Spinal cord (tissue), 10 donors: ENCODE measurements at places on chromosomes 16 and 17. TPM values are rescaled to one million over a fixed set of nuclear protein-coding genes. Genes with fewer than 3 reads are reported as not detected.
A peak's percentile ranks its signal among the peaks of the same experiment; 100 is the strongest.

GRCh38 chr16:84600343-84601229 lies 17.3 kb downstream of the COTL1 start:
- DNase-seq: no peak

GRCh38 chr16:25855063-25855462 lies 163.3 kb downstream of the HS3ST4 start:
- DNase-seq: no peak

GRCh38 chr16:19913340-19913645 lies 28.6 kb upstream of the GPRC5B start:
- DNase-seq: no peak

DNA sequence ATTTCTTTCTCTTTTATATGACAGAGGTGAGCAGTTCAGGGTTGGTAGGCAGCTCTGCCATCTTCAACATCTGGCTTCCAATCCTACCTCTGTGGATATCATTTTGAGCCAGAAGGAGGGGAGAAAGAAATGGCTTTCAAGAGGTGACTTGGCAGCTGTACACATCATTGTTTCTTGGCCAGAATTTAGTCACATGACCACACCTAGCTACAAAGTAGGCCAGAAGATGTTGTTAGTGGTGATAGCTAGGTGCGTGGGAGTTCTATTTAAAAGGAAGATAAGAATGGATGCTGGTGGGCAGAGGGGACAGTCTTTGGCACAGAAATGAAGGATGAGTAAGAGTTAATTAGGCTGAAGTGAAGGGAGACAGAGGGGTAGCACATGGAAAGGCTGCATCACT lies 29.2 kb upstream of the MPHOSPH6 start:
- no peak for DNase-seq

- no peak for DNase-seq
Measured at GRCh38 chr16:81647527-81647926, 131.6 kb upstream of the PLCG2 start.

- DNase-seq: peak; percentile 25
Measured at GRCh38 chr17:28372203-28372944, 880 bp downstream of the SARM1 start.

- DNase-seq: peak; percentile 41
Measured at GRCh38 chr16:56610017-56610608, 1.7 kb downstream of the MT2A start.

DNA sequence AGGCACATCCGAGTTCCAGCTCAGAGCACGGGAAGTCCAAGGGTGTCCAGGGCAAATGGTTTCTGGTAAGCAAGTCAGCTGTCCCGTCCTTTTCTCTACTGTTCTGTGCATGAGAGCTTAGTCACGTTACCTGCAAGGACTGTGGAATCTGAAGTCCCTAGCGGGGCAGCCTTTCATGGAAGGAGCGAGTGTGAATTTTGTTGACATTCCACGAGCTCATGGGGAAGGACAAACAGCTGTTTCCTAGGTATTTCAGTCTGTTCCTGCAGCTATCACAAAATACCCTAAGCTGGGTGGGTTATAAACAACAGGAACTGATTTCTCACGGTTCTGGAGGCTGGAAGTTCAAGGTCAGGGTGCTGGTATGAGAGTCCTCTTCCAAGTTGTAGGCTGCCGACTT lies 109.2 kb downstream of the SDR42E1 start:
- DNase-seq: no peak

DNA sequence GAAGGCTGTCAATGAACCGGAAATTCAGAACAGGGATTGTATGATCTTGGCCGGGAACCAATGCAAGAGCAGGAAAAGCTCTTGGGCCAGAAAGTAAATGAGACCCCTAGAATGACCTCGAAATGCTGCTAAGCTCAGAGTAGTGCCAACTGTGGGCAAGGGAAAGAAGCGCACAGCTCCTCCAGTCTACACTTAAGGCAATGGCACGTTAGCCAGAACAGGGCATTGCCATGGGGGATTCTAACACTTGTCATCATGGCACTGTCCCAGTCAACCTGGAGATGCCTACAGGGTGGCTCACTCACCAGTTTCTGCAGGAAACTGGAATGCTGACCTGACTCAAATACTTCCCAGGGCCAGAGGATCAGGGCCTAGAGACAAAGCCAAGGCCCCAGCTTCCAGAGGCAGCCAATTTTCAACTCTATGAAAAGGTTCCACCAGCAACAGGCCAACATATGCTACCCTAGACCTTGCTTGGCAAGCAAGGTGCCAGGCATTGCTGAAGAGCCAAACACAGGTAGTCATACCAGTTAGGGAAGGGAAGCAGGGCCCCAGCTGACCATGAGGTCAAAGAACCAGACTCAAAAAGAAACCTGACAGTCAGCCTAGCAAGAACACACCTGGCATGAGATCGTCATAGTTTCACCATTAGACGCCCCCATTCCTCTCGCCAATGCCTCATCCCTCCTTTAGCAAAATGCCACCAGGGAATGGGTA lies 34.9 kb downstream of the ARHGAP17 start:
- DNase-seq: no peak

GRCh38 chr17:81513372-81513752 lies 763 bp upstream of the ACTG1 start:
- peak; percentile 86 for DNase-seq

DNA sequence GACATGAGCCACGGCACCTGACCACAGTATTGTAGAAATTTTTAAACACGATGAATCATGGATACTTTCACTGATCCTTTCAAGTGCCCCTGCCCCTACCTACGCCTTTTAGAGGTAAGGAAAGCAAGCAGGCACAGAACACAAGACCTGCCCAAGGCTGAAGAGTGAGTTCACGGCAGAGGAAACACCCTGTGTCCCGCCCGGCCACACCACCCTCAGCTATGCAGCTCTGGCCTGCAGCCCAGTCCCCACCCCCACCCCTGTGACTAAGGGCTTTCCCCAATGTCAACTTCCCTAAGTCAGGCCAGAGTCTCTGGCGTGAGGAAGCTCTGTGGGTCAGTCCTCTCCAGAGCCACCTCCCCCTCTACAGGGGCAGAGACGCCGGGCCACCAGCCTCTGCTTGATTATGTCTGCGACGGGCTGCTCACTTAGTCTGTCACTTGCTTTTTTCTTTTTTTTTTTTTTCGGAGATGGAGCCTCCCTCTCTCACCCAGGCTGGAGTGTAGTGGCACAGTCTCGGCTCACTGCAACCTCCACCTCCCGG lies 8.4 kb downstream of the SLC16A5 start:
- DNase-seq: no peak

DNA sequence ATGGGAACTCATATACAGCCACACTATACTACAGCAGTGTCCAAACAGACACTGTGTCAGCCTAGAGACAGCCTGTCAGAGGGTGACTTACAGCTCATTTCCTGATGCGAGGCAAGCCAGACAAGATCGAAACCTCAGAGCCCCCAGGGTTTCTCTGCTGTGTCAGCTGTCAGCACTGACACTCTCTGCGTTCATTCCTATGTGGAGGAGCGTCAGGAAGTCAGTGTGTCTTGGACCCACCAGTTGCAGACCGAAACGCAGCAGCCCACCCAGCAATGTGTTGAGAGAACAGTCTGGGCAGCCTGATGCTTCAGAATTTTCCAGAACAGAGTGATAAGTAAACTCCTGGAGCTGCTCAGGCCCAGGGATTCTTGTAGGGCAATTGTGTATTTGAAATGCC lies 20.6 kb upstream of the MAPT start:
- DNase-seq: peak; percentile 7

- no peak for DNase-seq
Measured at GRCh38 chr16:55552621-55553020, 13.9 kb upstream of the CAPNS2 start.

- DNase-seq: no peak
Measured at GRCh38 chr16:28621481-28622155, 11.8 kb upstream of the SULT1A1 start.

GRCh38 chr16:11794447-11794846 lies 2.6 kb downstream of the ZC3H7A start:
- no peak for DNase-seq

DNA sequence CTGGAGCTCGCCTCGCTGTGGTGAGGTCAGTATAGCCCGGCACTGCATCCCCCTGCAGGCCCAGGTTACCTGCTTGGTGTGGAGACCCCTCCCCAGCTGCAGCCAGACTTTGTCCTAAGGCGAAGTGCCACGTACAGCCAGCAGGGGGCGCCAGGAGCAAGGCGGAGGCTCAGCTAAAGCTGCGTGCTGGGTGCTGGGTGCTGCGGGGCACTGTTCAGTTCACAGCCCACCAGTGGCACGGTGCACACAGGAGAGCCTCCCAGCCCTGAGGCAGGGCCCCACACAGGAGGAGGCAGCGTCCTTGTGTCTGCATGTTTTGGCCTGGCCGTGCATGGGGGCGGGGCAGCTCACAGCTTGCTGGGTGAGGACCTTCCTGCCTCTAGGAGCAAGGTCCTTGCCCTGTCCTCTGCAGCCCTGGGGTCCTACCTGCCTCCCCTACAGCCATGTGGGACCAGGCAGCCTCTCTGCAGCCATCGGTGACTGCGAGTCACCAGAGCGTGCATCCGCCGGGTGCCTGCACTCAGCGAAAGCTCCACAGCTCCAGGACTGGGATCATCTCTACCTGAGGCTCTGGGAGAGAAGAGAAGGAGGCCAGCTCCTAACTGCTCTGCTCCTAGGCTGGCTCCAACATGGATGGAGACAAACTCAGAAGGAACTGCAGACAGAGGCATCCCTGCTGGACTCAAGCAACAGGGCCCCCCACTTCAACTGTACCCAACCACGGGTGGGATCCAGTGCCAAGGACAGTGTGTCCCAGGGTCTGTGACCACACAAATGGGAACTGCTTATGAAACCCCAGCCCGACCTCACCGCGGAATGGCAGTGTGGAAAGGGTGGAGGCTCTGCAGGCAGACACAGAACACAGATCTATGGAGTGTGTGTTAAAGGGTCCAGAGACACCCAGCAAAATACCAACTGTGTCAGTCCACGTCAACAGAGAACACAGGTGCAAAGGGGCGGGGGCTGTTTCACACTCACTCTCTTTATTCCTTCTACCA lies 19.0 kb downstream of the SLC7A5 start:
- no peak for DNase-seq

The ENO3 gene
- total RNA-seq: 7.3 TPM

The RNF135 gene
- 6.6 TPM for total RNA-seq

The UNC13D gene
- total RNA-seq: 3.1 TPM

The TAC4 gene
- total RNA-seq: not detected
